ENCODE measurements at places on chromosomes 1 and 21.

DNA sequence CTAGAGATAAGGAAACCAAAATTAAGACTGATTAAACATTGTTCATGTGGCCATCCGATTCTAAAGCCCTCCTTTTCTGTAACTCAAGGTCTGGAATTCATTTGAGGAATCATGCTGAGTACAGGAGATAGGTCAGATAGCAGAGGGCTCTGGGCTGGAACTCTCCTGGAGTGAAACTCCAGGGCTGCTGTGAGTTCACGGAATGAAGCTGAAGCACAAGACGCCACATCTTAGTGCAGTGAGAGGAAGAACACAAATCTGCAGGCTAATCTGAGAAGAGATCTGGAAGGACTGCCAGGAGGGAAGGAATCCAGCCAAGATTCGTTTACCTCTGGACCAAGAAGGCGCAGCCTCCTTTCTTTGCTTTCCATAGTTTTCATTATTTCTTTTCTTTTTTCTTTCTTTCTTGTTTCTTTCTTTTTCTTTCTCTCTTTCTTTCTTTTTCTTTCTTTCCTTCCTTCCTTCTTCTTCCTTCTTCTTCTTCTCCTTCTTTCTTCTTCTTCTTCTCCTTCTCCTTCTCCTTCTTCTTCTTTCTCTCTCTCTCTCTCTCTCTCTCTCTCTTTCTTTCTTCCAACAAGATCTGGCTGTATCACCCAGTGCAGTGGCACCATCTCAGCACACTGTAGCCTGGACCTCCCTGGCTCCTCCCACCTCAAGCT lies 74.8 kb upstream of the ATP1B1 start:
- DNase-seq = no peak

DNA sequence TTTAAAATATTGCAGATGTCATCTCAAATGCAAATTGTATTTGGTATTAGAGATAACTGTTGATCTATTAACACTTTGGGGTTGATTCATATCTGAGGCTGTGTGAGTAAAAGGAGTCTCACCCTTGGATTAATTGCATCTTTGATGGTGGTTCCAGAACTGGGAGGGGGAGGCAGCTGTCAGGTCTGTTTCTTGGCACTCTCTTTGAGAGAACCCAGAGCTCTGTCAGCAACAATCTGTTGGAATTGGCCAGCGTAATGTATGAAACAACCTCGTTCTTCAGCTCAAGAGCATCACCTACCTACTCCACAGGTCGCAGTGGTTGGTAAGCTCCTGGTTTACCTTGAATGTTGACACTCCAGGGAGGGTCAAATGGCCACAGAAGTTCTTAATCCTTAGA lies 424.1 kb downstream of the CAMTA1 start:
- DNase-seq = no peak

- no peak for DNase-seq
Measured at GRCh38 chr21:45948576-45949141, 32.9 kb upstream of the COL6A1 start.

DNA sequence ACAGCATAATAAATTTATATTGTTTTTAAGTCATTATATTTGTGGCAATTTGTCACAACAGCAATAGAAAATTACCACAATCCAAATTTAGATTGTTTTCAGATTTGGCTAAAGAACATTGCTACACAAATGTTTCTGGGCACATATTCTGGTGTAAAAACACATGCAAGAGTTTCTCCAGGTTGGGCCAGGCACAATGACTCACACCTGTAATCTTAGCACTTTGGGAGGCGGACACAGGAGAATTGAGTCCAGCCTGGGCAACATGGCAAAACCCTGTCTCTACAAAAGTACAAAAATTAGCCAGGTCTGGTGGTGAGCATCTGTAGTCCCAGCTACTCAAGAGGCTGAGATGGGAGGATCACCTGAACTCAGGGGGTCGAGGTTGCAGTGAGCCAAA lies 8.4 kb downstream of the ERO1B start:
- DNase-seq = no peak

GRCh38 chr1:52752484-52752826 lies 26.2 kb downstream of the ZYG11B start:
- DNase-seq = no peak

DNA sequence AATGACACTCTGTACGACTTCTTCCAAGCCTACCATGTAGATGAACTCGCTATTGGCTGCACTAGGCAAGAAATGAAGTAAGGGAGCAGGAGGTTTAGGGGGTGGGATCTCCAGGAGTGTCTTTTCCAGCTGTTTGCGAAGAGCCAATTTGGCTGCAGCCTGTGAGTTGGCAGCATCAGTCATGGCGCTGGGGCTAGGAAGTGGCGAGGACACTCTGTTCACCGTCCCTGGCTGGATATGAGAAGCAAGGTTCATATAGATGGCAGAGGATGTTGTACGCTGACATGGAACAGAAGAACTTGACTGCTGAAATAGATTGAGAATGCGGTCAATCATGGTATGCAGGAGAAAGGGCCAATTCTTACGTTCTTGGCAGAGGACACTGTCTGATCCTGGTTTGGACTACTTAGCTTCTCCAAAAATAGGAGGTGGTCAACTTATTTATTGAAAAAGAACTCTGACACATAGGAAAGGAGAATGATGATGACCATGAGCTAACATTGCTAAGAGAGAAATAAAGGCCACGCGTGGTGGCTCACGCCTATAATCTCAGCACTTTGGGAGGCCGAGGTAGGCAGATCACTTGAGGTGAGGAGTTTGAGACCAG lies 41.2 kb downstream of the SLC27A3 start:
- DNase-seq = no peak

DNA sequence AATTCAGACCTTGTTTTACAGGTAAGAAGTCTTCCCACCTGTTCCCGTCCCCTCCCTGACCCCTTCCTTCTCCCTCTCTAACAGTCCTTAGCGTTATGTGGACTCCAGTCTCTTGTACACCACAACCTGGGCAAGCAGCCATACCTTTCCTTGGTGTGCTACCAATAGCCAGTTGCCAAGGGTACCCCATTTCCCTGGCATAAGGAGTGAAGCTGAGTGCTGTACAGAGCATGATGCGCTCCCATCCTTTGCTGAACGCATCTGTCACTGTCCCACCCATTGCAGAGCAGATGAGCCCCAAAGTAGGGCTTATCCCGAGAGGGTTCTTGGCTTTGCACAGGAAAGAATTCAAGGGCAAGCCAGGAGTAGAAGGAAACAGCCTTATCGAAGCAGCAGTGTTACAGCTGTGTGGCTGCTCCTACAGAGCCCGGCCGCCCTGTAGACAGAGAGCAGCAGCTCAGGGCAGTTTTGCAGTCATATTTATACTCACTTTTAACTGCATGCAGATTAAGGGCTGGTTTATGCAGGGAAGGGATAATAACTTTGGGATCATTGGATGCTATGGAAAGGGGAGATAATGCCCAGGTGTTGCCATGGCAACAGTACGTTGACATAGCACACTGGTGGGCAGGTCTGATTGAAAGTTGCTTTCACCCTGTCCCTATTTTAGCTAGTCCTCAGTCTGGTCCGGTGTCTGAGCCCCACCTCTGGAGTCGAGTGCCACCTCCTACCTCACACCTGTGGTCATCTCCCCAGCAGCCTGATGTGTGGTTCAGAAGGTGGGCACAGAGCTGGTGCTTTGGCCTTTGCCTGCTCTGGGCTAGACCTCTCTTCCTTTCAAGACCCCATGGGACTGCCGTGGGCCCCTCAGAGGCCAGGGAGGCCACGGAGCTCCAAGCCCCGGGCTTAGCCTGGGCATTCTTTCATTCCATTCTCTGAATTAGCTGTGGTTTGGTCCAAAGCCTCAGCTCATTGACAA lies 5.1 kb downstream of the FHAD1 start:
- no peak for DNase-seq

DNA sequence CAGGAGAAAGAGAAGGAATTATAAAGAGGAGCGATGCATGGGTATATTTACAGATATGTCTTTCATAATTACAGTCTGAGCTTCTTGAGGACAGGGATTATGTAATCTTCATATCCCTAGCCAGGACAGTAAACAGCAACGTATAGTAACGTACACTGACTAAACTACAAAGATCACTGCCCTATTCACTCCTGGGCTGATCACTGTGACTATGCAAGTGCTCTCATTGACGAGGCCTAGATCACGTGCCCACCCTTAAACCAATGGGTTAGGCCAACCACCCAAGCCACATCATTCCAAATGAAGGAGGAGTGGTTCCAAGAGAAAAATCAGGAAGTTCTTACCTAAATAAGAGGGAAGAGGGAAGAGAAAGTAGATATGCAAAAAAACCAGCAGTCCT lies 18.5 kb downstream of the PIK3R3 start:
- DNase-seq = no peak

GRCh38 chr1:229380536-229381160 lies 37.8 kb upstream of the CCSAP start:
- no peak for DNase-seq
